ENCODE measurements at places on chromosomes 1 and 21.
A peak's percentile ranks its signal among the peaks of the same experiment; 100 is the strongest.

GRCh38 chr21:15730484-15731242 is 881 bp downstream of the USP25 start:
- no peak for DNase-seq

GRCh38 chr1:234176000-234176399 is 197.3 kb upstream of the COA6 start:
- DNase-seq, result no peak

DNA sequence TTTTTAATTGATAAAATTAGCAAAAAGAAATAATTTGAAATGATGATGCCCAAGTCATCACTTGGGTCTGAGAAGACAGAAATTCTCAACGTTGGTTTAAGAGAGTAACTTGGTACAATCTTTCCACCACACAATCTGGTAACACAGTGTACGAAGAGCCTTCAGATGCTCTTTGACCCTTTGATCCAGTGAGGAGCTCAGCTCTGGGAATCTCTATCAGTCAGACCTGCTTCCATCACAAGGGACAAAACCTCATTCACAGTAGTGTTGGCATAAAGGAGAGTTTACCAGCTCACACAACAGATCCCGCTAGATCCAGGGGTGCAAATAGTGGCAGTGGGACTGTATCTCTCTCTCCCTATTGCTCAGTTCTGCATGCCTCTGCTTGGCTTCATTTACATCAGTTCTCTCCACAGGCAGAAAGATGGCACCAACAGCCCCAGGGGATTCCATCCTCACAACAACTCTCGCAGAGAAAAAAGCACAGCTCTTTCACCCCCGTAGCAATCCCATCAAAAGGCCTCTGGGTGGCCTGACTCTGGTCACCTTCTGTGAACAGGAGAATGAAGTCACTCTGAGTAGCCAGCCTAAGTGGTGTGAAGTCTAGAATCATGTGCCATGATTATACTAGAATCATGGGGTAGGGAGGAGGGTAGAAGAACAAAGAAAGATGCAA is 119.7 kb downstream of the ZNF281 start:
- no peak for DNase-seq

DNA sequence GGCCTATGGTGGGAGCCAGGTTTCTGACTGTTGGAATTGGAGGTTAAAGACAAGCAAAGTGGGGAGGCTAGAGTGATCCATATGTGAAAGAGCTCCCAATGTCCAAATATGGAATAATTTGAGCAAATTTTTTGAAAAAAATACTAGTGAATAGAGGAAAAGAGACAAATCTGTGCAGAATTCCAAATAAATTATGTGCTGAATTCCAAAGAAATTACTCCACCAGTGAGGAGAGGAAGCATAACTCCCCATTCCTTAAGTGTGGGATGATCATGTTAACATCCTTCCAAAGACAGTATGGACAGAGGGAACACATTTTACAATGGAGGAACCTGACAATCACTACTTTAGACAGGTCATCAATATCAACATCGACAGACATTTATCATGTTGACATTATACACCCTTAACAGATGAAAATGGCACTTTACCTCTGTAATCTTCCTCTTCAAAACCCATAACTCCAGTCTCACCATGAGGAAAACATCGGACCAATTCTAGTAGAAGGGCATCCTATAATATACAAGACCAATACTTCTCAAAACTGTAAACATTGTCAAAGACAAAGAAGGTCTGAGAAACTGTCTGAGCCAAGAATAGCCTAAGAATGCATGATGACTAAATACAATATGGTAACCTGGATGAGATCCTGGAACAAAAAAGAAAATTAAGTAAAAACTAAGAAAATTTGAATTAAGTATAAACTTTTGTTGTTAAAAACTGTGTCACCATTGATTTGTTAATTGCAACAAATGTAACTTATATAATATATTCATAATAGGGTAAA is 71.5 kb upstream of the RGS4 start:
- no peak for DNase-seq

- DNase-seq, result no peak
Observed at GRCh38 chr1:154957091-154957657, 1.3 kb upstream of the PBXIP1 start.

DNA sequence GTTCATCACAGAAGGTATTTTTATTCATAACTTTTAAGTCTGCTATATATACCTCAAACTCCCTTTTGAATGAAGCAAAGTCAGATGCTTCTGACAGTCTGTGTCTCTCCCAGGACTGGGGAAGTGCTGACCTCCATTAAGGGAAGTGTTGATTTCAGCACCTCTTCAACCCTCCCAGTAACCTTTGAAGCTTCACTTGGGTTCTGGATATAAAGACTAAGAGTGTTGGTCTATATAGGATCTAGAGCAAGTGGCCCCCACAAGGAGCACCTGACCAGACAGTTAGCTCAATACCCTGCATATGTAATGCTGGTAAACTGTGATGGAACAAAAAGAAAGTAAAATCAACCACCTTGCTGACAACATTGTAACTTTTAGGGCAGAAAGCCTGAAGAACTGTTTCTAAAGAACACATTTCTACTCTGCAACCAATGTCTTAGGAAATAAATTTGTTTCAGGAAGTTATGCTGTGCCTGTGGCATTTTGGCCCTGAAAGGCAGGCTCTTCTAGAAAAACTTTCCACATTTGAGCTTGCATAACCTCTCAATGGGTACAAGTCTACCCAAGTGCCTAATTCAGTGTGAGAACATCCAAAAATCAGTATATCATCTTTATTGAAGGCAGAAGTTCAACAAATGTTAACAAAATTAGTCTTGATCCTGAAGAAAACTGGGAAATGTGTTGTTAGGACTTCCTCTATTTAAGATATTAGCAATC is 865 bp upstream of the PTPN22 start:
- no peak for DNase-seq

GRCh38 chr1:172357753-172358385 is 62.6 kb upstream of the C1orf105 start:
- DNase-seq, result no peak

DNA sequence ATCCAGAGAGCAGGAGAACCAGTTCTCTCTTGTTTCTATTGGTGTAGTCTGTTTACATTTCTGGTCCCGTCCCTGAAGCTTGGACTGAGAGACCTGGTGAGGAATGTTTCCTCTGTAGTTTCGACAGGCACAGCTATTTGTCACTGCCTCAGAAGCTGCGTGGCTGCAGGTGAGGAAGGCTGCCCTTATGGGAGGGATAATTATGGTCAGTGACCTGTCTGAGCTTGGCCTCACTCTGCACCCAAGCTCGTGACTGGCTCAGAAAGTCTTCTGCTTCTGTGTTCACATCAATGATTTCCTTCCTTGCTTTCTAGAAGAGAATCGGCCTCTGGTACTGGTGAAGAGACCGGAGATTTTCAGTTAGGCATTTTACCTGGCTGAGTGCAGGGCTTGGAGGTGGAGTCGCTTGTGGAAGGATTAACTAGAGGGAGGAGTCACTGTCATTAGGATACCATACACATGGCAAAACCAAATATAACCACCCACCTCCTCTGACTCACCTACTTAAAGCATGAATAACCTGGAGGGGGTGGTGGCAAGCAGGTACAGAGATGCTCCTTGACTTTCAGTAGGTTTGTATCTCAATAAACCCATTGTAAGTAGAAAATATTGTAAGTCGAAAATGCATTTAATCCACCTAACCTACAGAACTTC is 19.9 kb upstream of the WDR26 start:
- no peak for DNase-seq

GRCh38 chr1:97441966-97442365 is 478.9 kb downstream of the DPYD start:
- no peak for DNase-seq

DNA sequence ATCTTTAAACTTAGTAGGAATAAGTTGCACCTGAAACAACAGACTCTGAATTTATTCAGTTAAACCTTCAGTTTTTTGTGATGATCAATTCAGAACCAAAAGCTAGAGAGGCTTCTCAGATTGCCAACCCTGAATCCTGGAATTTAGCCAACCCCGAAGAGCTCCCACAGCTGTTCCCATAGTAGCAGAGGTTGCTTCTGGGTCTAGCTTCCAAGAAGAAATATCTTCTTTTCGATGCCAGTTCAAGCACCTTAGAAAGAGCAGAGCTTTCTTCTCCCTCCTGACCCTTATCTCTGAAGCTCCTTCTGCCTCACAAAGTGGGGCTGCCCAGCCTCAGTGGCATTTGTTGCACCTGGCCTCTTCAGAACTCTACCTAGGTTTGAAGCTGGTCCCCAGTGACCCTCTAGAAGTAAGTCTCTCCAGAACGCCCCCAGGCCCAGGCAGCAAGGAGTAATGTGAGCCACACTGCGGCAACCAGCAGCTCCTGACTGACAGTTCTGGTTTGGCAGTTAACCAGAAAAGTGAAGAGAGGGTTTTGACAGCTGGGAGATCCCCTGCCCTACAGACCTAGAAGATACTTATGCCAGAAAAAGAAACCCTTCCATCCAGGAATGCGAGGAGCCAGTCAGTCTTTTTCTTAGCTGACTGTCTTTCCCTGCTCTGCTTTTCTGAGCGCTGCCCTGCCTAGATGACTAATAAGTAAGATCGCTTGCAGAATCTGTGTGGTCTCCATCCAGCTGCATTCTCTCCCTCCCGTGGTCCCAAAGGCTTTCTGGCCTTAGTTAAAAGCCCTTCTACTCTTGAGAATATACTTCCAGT is 165.9 kb downstream of the ADGRL4 start:
- DNase-seq, result no peak

DNA sequence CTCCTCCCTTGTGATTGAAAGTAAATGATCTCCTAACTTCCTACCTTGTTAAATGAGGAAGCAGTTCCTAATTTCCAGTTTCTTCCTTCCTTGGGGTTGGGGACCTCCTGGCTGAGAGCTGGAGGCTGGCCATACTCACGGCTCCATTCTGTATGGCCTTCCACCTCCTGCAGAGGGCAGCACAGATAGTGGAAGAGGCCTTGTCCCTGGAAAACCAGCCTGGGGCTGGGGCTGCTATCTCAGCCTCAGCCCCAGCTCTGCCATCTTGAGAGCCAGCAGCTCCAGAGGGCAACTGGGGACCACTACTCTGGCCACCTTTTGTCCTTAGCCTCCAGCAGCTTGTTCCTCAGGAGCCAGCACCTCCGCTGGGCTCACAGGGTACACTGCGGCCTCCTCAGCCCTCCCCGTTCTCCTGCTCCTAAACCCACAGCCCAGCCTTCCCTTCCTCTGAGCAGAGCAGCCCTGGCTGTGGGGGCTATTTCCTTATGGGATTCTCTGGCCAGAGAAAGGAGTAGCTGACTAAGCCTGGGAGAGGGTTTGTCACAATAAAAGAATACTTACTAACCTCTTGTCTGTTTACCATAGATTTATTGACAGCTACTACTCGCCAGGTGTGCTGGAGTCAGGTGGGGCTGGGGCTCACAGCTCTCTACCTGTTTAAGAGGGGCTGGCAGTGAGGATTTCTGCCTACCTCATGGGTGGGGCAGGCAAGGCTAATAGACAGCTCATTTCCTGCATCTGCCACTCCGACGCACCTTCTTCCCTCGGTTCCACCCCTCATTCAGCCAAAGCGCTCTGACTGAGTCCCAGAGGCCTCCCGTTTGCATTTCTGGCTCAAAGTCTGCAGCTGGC is 6.3 kb downstream of the TMEM234 start:
- peak; percentile 15 for DNase-seq

DNA sequence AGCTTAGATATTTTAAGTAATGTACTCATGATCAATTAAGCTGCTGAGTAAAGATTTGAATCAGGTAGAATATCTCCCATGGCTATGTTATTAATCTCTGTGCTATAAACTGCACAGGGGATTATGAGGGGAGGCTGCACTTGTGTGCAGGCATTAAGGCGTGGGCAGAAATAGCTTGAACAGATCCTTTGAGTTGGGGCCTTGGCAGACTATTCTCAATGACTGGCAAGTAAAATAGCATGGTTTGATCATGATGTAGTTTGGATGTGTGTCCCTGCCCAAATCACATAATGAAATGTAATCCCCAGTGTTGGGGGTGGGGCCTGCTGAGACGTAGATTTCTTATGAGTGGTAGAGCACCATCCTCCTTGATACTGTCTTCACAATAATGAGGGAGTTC is 220.3 kb downstream of the PLPP3 start:
- no peak for DNase-seq

DNA sequence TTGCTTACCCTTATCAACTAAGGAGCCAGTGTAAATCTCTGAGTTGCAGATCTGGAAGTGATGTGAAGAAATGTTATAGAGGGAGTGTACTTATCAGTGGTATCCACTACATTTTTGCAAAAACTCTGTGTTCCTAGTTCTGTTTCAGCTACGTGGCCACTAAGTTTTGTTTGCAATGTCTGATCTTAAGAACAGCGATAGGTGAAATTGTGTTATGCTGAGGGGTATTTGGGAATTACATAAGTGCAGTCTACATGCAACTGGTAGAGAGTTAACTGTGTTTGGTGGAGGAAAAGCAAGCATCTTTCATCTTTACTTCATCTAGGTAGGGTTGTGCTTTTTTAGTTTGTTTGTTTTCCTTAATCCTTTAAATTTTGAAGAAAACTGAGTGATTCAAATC is 198.8 kb upstream of the SGIP1 start:
- no peak for DNase-seq

GRCh38 chr1:111366256-111366655 is 61.3 kb downstream of the OVGP1 start:
- no peak for DNase-seq

GRCh38 chr1:163072658-163073057 is 3.5 kb downstream of the RGS4 start:
- DNase-seq, result no peak

DNA sequence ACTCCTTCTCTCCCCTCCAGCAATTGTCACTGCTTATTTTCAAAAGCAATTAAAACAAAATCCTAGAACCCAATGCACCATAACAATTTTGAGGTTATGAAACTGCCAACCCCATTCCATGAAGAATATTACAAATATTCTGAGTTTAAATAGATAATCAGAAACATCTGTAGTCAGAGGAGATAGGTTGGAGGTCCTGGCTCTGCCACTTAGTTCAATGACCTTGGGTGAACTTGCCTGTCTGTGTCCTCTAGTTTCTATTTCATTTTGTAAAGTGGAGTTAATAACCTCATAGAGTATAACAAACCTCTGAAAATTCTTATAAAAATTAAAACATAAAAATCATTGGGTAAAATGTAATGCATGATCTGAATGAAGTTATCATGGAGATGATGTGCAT is 164.6 kb downstream of the KCTD3 start:
- no peak for DNase-seq

DNA sequence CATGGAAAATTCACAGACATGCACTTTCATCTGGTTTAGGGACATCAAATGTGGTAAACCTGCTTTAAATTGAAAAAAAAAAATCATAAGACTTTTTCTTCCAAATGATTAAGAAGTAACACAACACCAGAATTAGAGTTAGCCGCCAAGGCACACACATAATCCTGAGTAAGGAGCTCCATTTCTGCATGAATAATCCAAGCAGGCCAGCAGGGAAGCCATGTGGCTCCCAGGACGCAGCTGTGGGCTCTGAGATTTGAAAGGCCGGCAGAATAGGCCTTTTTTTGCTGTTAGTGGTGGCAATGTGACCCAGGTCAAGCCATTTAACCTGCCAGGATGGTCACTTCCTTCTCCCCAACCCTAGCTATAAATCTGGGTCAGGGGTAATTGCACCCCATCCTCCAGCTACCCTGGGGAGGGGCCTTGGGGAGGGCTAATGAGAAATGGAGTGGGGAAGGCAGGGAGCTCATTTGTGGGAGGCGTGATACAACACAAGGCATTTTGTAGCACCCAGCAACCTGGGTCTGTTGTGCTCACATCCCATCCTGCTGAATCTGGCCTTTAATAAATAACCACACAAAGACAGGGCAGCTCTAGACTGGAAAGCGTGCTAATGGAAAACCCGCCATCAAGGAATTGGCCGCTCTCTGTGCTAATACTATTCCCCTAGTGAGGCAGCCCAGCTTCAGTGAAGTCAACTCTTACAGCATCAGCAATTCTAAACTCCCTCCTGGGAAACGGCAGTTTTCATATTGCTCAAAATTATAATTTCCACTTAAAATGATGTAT is 178.5 kb downstream of the RHOU start:
- DNase-seq, result no peak

Data from NCI-H2081 treated with DMSO at 0.1 percent for 48 hours (cell line).